Smooth muscle cell of the brain vasculature (primary cell): ENCODE measurements at places on chromosomes 7 and 10.

GRCh38 chr7:119281181-119281846 lies 991.7 kb upstream of the KCND2 start:
- no peak for DNase-seq

GRCh38 chr10:44788147-44789129 lies 122.7 kb upstream of the TMEM72 start:
- DNase-seq = no peak

DNA sequence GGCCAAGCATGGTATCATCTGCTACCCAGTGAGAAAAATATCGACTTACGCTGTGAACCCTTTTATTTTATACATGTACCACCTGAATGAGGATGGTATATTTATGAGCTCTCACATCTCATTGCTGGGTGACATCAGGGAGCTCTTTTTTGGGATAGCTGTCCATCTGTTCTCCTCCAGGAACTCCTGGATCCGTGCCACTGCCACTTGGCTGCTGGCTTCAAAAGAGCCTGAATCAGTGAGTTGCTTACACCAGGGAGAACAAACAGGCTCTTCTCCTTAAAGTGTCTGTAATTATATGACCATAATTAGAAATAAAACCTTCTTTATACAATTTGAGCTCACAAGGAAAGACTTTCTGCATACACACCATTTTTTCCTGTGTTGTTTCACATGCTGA lies 106.2 kb downstream of the KAT6B start:
- no peak for DNase-seq

DNA sequence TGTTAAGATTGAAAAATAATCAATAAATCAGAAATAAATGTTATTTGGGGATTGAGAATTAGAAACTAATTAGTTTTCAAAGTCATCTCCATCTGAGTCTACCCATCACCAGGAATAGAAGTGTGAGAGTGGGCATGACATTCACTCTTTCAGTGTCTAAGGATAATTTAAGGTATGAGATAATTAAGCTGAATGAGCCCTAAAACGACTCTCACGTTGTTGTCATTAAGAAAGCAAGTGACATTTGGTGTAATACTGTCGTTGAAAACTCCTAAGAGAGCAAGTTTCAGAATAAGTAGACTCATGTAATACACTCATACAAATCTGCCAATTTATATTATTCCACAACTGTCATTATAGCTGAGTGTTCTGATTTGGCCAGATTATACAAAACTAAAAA lies 7.1 kb downstream of the AGMO start:
- no peak for DNase-seq

- no peak for DNase-seq
Observed at GRCh38 chr10:17335065-17335464, 107.0 kb downstream of the VIM start.

- DNase-seq = no peak
Observed at GRCh38 chr10:47406870-47407691, 23.0 kb upstream of the ZNF488 start.

- no peak for DNase-seq
Observed at GRCh38 chr7:151745706-151746105, 131.2 kb downstream of the PRKAG2 start.
